ENCODE measurements at places on chromosomes 12 and 14. TPM values are rescaled to one million over a fixed set of nuclear protein-coding genes. Genes with fewer than 3 reads are reported as not detected.

DNA sequence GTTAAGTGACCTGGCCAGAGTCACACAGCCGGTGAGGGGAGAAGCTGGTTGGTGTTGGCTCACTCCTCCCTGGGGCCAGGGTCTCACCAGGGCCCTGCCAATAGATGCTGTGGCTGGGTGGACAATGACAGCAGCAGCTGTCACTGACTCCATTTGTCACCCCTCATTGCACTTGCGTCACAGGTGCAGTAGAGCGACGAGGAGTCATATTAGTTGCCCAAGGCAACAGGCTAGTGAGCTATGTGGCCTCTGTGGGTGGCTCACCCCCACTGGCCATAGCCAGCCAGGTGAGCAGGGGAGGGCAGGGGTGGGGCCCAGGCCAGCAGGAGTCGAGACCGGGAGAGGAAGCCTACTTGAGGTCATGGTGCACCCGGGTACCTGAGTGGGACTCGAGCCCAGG, 9.7 kb downstream of the SLC25A47 start:
- no peak for DNase-seq

GRCh38 chr14:92563359-92563758, 49.8 kb downstream of the RIN3 start:
- DNase-seq, result no peak

LRRK2 gene
- 44.6 TPM for total RNA-seq

- no peak for DNase-seq
Observed at GRCh38 chr12:28955491-28955890, 193.6 kb upstream of the FAR2 start.

- no peak for DNase-seq
Observed at GRCh38 chr12:108697905-108698304, 33.4 kb downstream of the CORO1C start.

- DNase-seq, result no peak
Observed at GRCh38 chr12:111063295-111064026, 143.1 kb upstream of the MYL2 start.

DNA sequence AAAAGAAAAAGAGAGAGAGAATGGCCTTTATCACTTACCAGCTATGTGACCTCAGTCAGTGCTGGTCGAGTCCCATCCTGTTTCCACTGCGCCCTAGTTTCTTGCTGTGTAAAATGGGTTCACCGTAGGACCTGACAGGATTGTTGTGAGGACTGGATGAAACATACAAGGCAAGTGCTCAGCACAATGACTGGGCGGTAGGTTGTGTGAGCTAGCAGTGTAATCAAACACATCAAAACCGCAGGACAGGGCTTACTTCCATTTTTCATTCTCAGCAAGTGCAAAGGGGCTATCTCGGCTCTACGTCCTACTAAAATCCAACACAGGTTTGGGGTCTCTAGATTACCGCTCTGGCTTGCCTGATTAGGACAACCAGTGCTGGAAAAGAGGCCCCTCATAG, 36.4 kb upstream of the ATXN2 start:
- DNase-seq, result no peak

LRTM2 gene
- total RNA-seq, result not detected

PAPOLA gene
- total RNA-seq, result 175 TPM

GRCh38 chr12:41731061-41731460, 413.6 kb downstream of the GXYLT1 start:
- no peak for DNase-seq

GRCh38 chr12:22653075-22653474, 28.1 kb downstream of the ETNK1 start:
- no peak for DNase-seq

GRCh38 chr14:105060751-105061427, 4.3 kb downstream of the GPR132 start:
- DNase-seq, result peak; percentile 56

GRCh38 chr14:79699206-79699605, 512.1 kb downstream of the DIO2 start:
- no peak for DNase-seq

LMO3 gene
- total RNA-seq, result 6.6 TPM

DNA sequence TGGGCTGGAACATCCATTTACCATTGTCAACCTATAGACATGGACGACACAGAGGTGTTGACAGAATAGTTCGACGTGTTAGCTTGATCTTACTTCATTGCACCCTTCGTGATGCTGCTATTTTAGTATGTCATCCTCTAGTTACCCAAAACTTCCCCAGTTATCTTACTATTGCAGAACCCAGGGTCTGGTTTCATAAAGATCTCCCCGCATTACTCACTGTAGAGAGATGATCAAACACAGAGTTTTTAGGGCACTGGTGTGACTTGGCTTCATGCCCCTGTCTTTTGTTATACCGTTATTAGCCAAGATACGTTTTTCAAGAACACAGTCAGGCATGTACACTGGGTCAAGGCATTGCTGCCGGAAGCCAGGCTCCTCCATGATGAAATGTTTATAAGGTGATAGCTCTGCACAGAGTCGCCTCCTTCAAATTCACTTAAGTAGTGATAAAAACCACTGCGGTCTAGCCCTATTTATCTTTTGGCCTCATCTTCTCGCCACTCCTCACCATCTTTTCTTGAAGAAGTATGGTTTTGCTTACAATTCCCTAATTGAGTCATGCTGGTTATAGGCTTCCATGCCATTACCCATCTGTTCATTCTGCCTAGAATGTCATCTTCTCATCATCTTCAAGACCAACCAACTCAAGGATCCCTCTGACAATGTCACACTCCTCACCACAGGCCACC, 1127.9 kb downstream of the VRK1 start:
- DNase-seq, result no peak

DNA sequence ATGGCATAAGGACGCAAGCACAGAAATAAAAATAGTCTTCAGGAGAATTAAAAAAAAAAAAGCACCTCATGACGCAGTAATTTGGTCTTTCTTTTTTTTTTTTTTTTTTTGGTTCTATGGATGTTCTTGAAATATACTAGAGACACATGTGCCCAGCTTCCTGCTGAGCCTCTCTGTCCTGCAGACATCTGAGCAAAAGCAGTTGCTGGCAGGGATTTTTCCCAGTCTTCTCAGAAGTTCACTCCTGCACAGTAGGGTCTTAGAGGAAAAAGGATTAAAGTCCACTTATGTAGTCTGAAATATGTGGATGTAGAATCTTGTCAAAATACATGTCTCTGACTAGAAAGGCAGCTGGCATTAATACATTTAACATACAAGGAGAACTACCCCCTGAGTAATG, 1888.1 kb upstream of the SEL1L start:
- no peak for DNase-seq

GRCh38 chr14:20980906-20981305, 8.9 kb upstream of the METTL17 start:
- no peak for DNase-seq

SAMD15 gene
- total RNA-seq, result 1.7 TPM

GRCh38 chr12:89880690-89881350, 172.2 kb upstream of the ATP2B1 start:
- DNase-seq, result peak; percentile 68

MYH6 gene
- not detected for total RNA-seq

RASAL1 gene
- 4.1 TPM for total RNA-seq

- DNase-seq, result peak; percentile 60
Observed at GRCh38 chr14:52068615-52069306, at the start of gene NID2. TSS of gene NID2 (minus strand) at chr14:52069059. CDS start at chr14:52068994, 65 bp downstream.

GRCh38 chr14:81669308-81669707, 135.7 kb upstream of the SEL1L start:
- no peak for DNase-seq

DNA sequence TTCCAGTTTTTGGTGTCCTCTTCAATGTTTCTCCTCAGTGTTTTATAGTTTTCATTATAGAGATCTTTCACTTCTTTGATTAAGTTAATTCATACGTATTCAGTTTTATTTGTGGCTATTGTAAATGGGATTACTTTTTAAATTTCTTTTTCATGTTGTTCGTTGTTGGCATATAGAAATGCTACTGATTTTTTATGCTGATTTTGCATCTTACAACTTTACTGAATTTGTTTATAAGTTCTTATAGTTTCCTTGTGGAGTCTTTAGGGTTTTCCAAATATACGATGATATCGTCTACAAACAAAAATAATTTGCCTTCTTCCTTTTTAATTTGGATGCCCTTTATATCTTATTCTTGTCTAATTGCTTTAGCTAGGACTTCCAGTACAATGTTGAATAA, 9.7 kb upstream of the SDR9C7 start:
- no peak for DNase-seq

RABGGTA gene
- total RNA-seq, result 74.3 TPM

SRRM4 gene
- not detected for total RNA-seq

BICDL1 gene
- total RNA-seq, result 17.3 TPM

DNA sequence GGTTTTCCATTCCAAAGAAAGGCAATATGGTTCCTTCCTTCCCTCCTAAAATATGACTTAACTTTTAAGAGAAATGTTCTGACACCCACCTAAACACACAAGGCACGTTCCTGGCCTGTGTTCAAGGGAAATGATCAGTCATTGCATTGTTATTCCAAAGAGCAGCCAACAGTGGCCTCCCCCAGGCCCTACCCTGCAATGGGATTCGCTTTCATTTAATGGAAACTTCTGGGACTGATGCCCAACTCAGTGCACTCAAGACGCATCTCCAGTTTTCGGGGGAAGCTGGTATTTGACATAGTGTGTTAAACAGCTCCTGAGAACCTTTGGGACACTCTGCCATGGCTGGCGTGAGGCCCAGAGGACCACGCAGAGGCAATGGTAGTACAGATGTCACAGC, 65.9 kb downstream of the DDX51 start:
- DNase-seq, result no peak

DNA sequence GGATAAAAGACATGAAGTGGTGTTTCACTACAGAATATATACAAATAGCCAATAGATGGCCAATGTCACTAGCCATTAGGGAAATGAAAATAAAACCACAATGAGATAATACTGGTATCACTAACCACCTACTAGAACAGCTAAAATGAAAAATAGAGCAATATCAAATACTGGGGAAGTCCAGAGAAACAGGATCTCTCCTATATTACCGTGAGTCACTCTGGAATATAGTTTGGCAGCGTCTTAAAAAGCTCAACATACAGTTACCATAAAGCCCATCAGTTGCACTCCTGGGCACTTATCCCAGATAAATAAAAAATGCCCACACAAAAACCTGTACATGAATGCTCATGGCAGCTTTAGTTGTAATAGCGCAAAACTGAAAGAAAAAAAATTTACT, 101.7 kb downstream of the TMTC1 start:
- no peak for DNase-seq

- DNase-seq, result no peak
Observed at GRCh38 chr14:82905762-82906161, 1372.1 kb upstream of the SEL1L start.
